T-helper 17 cell (primary cell): ENCODE measurements at places on chromosomes 1 and 21.

- no peak for DNase-seq
Measured at GRCh38 chr1:9730096-9730901, 78.8 kb downstream of the PIK3CD start.

GRCh38 chr1:32818804-32819541, 1.5 kb downstream of the S100PBP start:
- no peak for DNase-seq

- no peak for DNase-seq
Measured at GRCh38 chr1:159952932-159953331, 1.1 kb downstream of the SLAMF9 start.

GRCh38 chr21:43304621-43305335, 122.2 kb downstream of the SIK1 start:
- no peak for DNase-seq

GRCh38 chr1:8162168-8162567, 136.1 kb upstream of the ERRFI1 start:
- DNase-seq = no peak
